Stimulated activated naive CD4-positive, alpha-beta T cell treated with Interleukin-2 at 50 U/mL for 16 hours (primary cell): ENCODE measurements at places on chromosomes 6 and 20.

DNA sequence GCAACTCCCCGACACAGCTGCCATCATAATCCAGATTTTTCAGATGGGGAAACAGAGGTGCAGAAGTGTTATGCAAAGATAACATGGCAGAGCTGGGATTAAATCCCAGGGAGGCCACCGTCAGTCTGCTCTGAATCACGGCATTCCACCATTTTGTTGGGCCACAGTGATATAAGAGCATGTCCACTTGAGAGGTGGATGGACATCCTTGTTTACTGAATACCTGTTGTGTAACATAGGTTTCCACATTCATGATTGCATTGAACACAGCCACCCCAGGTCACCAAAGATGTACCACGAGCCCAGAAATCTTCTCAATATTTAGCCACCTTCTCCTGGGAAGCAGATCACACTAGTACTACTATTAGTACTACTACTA, 191.5 kb downstream of the LRFN2 start:
- DNase-seq: no peak

DNA sequence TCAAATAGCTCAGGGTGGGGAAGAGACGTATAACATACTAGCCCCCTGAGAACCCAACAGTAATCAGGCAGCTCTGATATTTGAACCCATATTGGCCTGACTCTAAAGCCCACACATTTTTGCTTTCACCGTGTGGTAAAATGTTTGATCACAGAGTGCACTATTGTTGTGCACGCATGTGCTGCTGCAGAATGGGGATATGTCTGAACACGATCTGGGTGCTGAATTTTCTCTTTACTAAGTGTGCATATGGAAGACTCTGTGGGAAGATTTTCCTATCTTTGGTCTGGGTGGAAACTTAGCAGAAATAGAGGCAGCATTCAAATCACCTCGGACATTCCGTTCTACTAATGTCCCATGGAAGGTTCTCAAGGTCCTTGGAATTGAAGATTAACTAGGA, 800.1 kb downstream of the TFAP2A start:
- no peak for DNase-seq

DNA sequence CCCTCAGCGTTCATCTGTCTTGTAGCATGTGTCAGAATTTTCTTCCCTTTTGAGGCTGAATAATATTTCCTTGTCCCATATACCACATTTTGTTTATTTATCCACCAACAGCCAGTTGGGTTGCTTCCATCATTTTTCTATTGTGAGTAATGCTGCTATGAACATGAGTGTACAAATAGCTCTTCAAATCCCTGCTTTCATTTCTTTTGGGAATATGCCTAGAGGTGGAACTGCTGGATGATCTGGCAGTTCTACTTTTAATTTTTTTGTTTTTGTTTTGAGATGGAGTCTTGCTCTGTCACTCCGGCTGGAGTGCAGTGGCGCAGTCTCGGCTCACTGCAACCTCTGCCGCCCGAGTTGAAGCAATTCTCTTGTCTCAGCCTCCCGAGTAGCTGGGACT, 64.7 kb downstream of the SASH1 start:
- DNase-seq: no peak

GRCh38 chr6:34904990-34905613, 16.0 kb downstream of the ANKS1A start:
- no peak for DNase-seq

DNA sequence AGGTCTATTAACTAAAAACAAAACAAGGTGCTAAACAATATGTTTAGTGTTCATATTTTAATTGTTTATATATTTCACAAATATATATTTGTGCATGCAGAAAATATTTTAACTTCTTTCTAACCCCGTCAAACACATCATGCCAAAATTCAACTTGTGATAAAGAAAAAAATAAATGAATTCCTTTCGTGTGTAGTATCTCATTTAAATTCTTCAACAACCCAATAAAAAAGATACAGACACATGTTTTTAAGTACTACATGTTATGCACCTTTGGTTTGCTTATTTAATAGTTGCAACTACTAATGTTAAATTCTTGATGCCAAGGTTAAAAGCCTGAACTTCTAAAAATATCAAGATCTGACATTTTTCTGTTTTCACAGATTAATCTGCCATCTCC, 252.4 kb downstream of the ESR1 start:
- no peak for DNase-seq
